GM20000 (cell line): ENCODE measurements at places on chromosomes 7 and 10.

DNA sequence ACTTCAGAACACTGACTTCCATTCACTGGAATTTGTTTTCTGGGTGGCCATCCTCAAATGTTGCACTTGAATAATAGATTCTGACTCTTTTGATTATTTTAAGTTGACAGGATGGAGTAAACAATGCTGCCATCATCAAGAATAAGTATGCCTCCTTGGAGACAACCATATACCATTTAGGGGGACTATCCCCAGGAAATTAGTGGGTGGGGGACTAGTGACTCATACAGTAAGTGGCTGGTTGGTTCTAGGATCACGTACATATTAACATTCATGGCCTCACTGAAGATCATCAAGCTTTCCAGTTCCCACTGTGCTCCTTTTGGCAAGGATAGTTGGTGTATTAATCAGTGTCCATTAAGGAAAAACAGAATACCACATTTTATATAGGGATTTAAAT lies 615.2 kb downstream of the CCSER2 start:
- no peak for DNase-seq

GRCh38 chr7:20033621-20034400 lies 183.4 kb downstream of the MACC1 start:
- no peak for DNase-seq

DNA sequence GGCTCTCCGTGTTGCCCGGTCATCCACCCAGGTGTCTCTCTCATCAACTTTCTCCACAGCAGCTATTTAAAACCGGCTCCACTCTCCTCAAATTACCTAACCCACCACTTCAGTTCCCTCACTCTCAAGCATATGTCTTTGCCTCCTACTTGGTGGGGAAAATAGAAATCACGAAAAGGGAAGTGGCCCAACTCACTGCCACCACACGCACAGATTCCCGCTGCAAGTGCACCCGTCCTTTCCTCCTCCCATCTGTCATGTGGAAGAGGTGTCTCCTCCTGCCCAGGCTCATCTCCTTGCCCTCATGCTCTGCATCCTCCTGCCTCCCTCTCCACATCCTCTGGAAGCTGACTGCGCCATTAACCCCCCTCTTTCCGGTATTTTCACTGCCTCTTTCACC lies 80.8 kb upstream of the MKX start:
- DNase-seq = no peak

DNA sequence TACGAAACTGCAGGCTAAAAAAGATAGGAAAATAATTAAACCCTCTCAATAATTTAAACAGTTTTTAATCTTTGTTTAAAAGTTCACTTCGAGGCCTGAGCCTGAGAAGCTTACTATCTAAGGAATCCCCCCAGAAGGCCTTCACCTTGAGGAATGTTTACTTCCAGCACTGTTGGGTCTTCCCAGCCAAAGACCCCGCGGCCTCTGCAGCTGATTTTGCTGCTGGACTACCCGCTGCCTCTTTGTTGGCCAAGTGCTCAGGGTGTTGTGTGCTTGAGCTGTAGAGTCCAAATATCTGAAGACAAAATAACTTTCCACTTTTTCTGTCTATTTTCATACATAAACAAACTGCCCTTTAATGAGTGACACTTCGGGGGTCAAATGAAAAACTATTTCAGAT lies 292.7 kb downstream of the GLRX3 start:
- DNase-seq = no peak

DNA sequence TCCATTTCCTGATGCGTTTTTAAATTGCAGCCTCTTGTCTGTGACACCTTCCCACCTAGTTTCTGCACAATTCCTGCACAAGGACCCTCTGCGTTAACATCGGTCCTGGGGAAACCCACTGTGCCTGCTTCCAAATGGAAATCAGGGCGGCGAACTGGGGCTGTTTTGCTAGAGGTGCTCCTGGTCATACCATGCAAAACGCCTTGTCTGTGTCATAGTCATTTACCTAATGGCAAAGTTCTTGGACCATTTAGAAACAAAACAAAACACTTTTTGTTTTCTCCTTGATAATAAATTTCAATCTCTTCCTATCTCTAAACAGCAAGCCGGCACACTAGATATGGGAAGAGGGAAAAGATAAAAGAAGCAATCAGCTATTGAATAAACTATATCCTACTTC lies 206.9 kb upstream of the KLF14 start:
- DNase-seq = no peak

DNA sequence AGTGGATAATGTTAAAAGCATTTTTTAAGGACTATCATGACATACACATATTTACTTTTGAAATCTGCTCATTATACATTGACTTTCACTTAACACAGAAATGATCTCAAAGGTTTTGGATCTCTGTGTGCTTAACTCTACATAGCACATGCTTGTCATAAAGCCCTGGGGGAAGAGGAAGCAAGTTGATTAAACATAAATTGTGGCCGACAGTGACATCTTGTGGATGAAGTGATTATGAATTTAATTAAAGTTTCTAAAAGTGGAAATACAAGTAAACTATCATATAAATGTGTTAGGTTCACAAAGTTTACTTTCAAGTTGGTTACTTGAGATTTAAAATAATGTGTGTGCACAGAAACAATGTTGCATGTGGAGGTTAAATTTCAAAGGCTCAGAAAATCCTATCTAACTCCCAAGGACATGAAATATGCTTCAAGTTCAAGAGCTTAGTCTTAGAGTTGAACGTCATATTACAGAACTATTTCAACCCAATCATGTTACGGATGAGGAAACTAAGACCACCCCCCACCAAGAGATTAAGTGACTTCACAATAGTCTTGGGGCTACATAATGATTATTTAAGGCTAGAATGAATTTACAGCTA lies 1247.8 kb downstream of the GATA3 start:
- DNase-seq = no peak

- no peak for DNase-seq
Measured at GRCh38 chr10:84196083-84196482, 1.7 kb downstream of the CDHR1 start.

- no peak for DNase-seq
Measured at GRCh38 chr10:96453856-96454583, 59.7 kb downstream of the TLL2 start.

GRCh38 chr10:44974628-44975430 lies 3.8 kb downstream of the DEPP1 start:
- DNase-seq = peak; percentile 88
